Purkinje cell (primary cell): ENCODE measurements at places on chromosomes 5 and 9. TPM values are rescaled to one million over a fixed set of nuclear protein-coding genes. Genes with fewer than 3 reads are reported as not detected.

Gene TRIO
- polyA plus RNA-seq = 33.4 and 40.3 TPM in 2 replicates

Gene TMEM232
- polyA plus RNA-seq = 6.6 and 24.5 TPM in 2 replicates

Gene SLC31A2
- polyA plus RNA-seq = 12.9 and 20.0 TPM in 2 replicates

Gene DEPDC1B
- polyA plus RNA-seq = not detected in 2 replicates

Gene ECM2
- 9.1 and 10.2 TPM in 2 replicates for polyA plus RNA-seq

Gene FCN1
- not detected in 2 replicates for polyA plus RNA-seq

Gene SPATA31D3
- polyA plus RNA-seq = not detected in 2 replicates
